ENCODE measurements at places on chromosomes 16 and 17.

DNA sequence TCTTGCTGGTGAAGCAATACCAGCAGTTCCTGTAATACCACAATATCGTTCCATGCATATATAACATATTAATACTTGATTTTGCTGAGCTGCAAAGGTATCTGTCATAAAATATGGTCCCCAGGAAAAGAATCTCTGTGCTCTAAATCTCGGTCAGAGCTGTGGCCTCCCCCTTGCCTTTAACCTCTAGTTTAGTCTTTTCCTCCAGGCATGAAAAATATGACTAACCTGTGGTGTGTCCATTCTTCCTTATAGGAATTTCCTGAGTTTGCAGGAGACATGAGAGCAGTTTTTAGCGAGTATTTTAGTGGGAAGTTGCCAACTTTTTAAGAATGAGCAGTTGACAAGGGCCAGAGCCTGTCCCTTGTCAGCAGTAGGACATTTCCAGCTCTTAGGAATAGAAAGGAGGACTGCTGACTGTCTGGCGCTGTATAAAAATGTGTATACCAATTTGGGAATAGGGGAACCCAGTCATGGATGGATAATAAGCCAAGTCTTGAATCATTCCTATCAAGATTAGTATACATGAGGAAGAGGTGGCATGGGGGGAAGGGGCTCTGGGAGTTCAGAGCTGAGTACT is 8.7 kb downstream of the ATXN1L start:
- DNase-seq = no peak

- DNase-seq = no peak
Measured at GRCh38 chr16:81335669-81336068, 20.9 kb downstream of the GAN start.

DNA sequence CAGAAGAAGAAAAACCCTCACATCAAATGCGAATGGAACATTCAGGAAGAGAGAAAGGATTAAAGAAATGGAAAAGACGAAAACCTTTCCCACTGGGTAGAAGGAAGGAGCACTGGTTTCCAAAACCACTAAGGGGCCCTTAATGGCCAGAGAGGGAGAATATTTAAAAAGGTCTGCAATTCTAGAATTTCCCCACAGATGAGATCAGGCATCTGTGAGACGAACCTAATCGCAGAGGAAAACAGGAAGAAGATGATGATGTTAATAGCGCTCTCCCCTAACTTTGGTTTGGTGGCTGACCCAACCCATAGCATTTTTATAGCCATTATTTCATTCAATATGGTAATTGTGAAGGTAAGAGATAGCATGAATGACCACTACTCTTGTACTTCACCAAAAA is 32.8 kb downstream of the XYLT1 start:
- no peak for DNase-seq

DNA sequence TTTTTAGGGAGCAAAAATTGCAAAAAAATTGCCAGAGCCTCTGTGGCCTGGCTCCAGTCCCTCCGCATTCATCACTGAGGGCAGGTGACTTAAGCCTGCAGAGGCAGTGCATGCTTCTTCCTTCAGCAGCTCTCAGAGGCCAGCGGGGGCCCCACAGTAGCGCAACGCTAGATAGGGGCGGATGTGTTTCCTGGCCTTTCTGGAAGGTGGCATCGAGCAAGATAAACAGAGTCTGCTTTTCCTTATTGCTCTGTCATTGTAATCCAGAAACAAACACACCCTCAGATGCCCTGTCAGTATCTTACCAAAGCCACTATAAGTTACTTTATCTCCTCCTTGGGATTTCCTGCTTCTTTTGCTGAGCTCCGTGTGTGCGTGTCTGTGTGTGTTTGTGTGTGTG is 75.5 kb upstream of the IRX6 start:
- DNase-seq = no peak

GRCh38 chr16:86018487-86018886 is 119.5 kb downstream of the IRF8 start:
- DNase-seq = no peak

GRCh38 chr16:27252206-27252585 is 16.4 kb downstream of the NSMCE1 start:
- no peak for DNase-seq

DNA sequence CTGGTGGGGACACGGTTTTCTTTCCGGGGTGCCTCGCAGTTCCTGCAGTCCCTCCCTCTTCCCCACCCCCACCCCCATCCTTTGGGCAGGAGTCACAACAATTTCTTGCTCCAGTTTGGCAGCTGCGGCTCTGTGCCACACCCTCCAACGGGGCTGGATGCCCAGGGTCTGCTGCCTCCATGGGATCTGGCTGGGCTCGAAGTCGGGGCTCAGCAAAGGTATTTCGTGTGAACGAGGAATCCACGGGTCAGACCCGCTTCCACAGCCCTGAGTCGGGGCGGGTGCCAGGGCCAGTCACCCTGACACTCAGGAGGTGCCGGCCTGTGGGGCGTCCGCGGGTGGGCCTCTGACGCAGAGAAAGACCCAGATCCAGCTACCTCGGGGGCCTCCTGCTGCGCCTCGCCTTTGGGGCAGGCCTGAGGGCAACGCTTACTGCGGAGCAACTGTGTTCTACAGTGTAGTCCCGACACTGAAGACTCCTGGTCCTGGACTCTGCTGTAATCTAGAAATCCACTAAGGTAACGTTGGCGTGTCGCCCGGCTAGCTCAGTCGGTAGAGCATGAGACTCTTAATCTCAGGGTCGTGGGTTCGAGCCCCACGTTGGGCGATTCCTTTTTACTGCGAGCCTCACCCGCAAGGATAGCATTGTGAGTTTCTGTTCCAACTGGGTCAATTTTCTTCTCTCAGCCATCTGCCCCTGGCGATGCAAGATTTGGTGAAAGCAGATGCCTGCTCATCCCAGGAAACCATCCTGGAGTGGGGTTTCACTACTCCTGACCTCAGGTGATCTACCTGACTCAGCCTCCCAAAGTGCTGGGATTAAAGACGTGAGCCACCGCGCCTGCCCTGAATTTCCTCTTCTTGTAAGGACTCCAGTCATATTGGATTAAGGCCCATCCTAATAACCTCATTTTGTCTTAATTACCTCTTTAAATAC is 12.6 kb upstream of the OR1F1 start:
- DNase-seq = no peak

GRCh38 chr16:81445143-81445961 is 744 bp downstream of the CMIP start:
- DNase-seq = peak; percentile 73

DNA sequence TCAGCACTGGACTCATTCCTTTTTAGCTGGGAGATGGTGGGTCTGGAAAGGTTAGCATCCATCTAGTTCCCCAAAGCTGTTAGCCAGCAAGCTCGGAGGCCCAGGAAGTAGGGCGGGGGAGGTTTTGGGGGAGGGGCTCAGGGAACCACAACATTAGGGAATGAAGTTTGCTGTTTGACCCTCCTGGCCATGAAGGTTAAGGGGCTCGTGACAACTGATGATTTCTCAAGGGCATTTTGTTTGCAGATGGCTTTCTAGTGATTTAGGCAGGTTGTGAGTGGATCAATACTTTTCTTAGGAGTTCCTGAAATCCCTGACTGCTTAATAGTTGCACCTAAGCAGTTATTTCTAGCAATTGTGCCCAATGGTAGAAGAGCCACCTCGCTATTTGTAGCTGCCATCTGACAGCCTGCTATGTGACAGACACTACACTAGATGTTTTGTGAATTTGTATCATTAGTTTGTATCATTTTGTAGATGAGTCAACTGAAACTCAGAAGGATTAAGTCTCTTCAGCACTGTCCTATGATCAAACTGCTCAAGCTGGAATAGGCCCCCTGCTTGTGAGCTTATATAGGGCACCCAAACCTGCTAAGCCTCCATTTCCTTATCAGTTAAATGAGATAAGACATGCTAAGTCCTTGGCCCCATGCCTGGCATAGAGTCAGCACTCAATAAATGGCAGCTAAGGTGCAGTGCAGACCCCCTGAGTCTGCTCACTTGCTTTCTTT is 146.4 kb downstream of the IRX3 start:
- DNase-seq = no peak

DNA sequence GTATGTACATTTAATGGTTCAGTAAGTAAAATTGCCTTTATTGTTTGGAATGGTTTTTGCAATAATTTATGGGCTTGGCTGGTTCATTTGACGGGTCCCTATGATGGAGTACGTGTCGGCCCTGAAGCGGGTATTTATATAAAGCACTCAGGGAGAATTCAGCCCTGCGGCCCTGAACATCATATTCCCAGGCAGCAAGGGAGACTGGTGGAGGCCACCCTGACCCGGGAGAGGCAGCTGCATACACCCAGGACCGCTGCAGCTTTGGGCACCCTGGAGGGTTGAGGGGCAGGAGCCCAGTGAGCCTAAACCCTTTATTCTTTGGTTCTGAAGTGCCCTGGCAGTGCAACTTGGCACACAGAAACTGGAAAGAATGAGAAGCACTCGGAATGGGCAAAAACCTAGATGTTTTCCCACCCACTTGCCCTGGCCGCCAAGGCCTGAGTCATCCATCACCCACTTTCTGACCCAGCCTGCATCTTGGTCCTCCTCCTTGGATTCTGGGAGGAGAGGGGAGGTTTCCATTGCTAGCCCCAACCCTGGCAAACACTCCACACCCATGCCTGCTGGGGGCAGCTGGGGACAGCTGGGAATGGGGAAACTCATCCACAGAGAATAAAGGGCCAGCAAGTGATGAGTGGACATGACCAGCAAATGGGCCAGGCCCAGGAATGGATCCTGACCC is 162.2 kb upstream of the TNRC6C start:
- DNase-seq = no peak

GRCh38 chr16:24253192-24253591 is 2.9 kb upstream of the CACNG3 start:
- DNase-seq = peak; percentile 68

Data from germinal center (tissue), 1 donor.